ENCODE measurements at places on chromosomes 6 and 20.

DNA sequence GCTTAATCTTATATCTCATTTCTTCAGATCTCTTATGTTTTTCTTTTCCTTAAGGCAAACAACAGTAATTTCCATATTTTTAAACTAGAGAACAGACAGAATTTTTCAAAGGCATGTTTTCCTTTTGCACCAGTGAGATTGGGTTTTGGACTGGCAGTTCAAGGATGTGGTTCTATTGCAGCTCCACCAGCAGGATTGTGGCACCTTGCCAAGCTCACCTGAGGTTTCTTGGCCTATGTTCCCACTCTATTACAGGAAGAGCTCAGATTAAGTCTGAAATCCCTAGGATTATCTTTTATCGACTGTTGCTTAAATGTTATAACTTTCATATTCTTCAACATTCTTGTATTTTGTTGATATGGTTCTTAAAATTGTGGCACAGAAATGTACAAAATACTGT, 218.9 kb downstream of the PLCB4 start:
- DNase-seq = no peak

DNA sequence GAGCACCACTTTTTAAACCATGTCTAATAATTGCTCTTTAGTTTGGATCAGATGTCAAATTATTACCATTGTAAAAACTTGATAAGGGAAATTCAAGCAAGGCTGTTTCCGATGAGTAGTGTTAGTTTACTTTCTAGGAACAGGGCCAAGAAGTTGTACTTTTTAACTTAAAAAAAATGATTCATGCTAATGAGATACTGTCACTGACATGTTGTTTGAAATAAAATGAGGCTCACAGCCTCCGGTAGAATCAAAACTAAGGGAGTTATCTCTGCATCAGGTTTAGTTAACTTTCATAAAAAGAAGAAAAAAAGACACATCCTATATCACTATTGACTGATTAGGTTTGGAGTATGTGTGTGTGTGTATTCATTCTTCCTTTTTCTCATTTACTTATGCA, 55.2 kb upstream of the SUPT3H start:
- DNase-seq = no peak

- DNase-seq = peak; percentile 50
Observed at GRCh38 chr6:111918825-111919224, 45.6 kb upstream of the FYN start.

GRCh38 chr20:59121714-59122565, 41.7 kb upstream of the ZNF831 start:
- no peak for DNase-seq

DNA sequence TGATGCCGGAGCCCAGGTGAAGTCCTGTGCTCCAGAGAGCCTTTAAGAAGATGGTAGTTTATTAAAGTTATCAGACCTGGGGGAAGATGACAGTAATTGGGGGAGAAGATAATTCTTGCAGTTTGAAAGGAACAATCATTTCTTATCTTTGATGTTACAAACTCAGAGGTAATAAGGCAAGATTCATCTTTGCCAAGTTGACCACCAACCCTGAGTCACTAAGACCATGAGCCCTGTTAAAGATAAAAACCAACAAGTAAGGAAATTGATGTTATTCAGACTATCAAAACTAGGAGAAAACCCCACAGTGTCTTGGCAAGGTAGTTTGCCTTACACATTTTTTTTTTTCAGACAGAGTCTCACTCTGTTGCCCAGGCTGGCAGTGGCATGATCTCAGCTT, 73.1 kb downstream of the MKKS start:
- DNase-seq = no peak

DNA sequence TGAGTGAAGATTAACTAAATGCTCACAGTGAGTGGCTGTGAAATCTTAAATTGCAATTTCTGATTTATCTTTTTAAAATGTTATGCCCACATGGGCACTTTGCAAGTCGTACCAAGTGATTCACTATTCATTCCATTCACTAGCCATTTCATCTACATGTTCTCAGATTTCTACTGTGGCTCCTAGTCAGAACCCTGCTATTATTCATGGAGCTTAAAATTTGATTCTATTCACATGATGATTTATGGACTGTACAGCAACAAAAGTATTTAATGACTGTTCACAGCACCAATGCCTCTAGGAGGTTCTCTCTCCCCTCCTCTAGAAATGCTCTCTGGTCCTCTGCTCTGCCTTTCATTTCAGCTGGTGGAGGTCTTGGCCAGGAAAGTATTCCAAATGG, 133.5 kb upstream of the MAP3K7 start:
- DNase-seq = no peak

DNA sequence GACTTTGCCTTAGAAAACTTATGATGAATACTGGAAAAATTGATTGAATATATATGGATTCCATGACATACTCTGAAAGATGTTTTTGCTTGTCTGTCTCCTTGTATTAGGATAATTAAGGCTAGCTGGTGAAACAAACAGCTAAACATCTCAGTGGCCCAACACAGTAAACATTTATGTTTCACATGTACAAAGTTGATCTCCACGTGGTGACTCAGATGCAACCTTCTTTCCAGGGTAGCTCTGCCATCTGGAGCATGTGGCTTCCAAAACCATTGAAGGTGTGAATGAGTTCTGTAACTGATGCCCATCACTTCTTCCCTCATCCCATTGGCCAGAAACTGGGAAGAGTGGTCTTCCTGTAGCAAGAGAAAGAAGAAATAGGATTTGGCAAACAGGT, 196.3 kb downstream of the TSHZ2 start:
- no peak for DNase-seq

DNA sequence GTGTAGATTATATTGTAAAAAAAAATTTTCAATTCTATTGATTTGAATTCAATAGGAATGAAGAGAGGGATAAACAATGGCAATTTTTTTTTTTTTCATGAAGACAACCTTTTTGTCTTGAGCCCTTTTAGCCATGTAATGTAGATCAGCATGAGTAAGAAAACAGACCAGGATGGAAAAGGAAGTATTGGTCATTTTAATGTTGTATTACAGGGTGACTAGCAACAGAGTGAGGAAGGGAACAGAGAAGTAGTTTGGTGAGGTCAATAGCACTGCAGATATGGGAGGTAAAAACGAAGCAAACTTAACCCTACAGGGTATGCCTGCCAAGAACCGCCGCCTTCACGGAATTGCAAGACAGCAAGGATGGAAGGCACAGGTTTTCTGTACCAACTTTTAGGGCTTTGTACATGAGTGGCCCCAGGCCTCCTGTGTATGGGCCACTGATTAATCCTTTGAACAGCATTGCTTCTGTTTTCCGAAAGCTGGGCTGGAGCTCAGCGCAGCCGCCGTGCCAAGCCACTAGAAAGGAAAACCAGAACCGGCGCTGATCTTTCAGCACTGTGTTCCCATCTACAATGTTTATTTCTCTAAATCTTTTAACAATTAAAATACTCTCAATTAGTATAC, 383.7 kb downstream of the CENPW start:
- DNase-seq = no peak

- no peak for DNase-seq
Observed at GRCh38 chr6:44120692-44121443, 6.4 kb downstream of the MRPL14 start.

DNA sequence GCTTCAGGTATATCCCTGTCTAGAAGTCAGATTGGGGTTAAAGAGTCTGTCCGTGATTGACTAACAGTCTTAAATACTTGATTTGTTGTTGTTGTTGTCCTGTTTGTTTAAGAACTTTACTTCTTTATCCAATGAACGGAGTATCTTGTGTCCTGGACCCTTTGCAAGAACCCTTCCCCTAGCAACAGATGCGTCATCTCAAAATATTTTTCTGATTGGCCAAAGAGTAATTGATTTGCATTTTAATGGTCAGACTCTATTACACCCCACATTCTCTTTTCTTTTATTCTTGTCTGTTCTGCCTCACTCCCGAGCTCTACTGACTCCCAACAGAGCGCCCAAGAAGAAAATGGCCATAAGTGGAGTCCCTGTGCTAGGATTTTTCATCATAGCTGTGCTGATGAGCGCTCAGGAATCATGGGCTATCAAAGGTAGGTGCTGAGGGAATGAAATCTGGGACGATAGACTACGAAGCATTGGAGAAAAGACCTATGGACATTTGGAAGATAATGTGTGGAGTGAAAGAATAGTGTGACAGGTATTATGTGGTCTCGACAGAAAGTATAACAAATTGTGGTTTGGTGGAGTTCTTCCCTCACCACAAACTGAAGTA, at the start of gene HLA-DRA:
Gene HLA-DRA (plus strand): TSS at position 286 of the 613 bp plus-strand sequence. CDS start 64 bp downstream, at position 350.
- DNase-seq = no peak

DNA sequence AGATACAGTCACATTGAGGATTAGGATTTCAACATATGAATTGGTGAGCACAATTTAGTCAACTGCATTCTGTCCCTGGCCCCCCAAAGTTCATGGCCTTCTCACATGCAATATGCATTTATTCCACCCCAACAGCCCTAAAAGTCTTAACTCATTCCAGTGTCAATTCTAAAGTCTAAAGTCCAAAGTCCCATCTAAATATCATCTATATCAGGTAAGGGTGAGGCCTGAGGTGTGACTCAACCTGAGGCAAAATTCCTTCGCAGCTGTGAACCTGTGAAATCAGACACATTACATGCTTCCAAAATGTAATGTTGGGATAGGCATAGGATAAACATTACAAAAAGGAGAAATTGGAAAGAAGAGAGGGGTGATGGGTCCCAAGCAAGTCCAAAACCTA, 27.8 kb downstream of the CLIC5 start:
- no peak for DNase-seq

- DNase-seq = no peak
Observed at GRCh38 chr20:25257756-25258475, 10.0 kb downstream of the PYGB start.

GRCh38 chr20:33532753-33533459, 43.0 kb downstream of the CBFA2T2 start:
- DNase-seq = no peak

- DNase-seq = no peak
Observed at GRCh38 chr6:31055441-31055840, 45.2 kb downstream of the MUC22 start.

DNA sequence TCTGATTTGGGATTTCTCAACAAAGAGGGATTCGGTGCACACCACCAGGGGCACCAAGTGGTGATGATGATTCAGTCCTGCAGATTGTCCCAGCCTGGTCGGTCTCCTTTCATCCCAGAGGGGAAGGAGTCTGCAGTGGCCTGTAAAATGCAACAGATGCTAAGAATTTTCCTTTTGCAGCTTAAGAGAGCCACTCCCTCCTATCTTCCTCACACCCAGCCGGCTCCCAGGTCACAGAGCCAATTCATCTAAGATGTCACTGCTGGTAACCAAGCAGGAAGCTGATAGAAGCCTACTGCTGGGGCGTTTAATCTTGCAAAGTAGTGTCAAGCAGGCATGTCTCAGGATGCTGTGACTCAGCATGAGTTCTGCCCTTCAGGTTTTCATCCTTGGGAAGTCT, 203.8 kb upstream of the LRFN2 start:
- DNase-seq = no peak

DNA sequence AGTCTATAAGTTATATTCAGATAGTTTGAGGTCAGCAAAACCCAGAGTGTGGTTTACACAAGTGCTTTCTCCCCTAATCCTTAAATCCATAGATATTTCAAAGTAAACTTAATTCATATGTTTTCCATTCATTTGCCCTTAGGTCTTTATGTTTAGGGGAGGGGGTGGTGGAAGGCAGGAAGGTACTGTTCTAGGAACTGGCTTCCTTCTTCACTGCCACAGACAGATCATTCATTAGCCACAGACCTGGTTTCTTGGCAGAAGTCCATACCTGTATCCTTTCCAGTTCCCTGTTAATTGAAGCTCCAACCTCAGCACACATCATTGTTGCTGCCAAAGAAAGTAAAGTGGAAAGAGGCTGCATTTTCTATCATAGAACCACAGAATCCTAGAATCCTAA, 123.0 kb downstream of the AIG1 start:
- no peak for DNase-seq

Data from non-pigmented ciliary epithelial cell (primary cell).